ENCODE measurements at places on chromosomes 7 and 10. TPM values are rescaled to one million over a fixed set of nuclear protein-coding genes. Genes with fewer than 3 reads are reported as not detected.

GRCh38 chr10:120494313-120494710, 37.3 kb downstream of the PLPP4 start:
- DNase-seq, result peak; percentile 20

- DNase-seq, result no peak
These were observed 47.9 kb upstream of the ITPRID1 start for GRCh38 chr7:31466036-31466435.

- DNase-seq, result no peak
These were observed 146.5 kb upstream of the PRSS1 start for GRCh38 chr7:142602756-142603155.

- DNase-seq, result no peak
These were observed 8.0 kb downstream of the FLNC start for GRCh38 chr7:128838109-128838779.

The SPDYE3 gene
- total RNA-seq, result not detected

- no peak for DNase-seq
These were observed 93.5 kb downstream of the PAXIP1 start for GRCh38 chr7:154909241-154910105.
